ENCODE measurements at places on chromosomes 1 and 21.

DNA sequence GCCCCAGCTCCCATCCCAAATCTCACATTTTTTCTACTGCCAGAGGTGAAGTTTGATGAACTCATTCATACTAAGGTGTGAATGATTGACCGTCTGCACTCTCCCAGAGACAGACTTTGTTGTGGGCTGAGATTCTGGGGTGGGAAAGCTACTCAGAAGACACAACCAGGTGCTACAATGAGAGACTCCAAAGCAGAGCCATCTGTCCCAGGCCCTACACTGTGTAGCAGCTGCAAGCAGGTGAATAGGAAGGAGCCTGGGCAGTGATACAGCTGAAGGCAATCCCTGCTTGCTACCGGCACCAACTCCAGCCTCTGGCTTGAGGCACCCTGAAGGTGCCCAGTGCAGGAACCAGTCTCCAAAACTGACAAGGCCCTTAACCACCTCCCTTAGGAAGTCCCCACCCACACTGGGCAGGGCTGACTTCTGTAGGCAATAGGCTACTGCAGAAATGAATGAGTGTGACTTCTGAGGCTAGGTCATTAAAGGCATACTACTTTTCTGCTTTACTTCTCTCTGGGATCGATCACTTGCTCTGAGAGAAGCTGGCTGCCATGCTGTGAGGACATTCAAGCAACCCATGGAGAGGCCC lies 79.7 kb upstream of the RUNX3 start:
- no peak for DNase-seq

DNA sequence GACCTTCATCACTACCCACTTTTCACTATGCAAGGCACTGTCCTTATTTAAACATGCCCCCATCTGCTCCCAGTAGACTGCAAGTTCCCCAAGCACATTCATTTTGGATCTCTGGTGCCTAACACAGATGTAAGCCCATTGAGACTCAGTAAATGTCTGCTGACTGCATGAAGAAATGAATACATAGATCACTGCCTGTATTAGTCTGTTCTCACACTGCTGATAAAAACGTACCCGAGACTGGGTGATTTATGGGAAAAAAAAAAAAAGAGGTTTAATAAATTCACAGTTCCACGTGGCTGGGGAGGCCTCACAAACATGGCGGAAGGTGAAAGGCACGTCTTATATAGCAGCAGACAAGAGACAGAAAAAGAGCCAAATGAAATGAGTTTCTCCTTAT lies 204.9 kb downstream of the ATG4C start:
- no peak for DNase-seq

GRCh38 chr1:201436393-201436792 lies 14.9 kb upstream of the TNNI1 start:
- DNase-seq: no peak

- no peak for DNase-seq
Observed at GRCh38 chr1:8020032-8020431, 6.1 kb downstream of the ERRFI1 start.

GRCh38 chr1:237507005-237507404 lies 383.7 kb downstream of the ZP4 start:
- no peak for DNase-seq

DNA sequence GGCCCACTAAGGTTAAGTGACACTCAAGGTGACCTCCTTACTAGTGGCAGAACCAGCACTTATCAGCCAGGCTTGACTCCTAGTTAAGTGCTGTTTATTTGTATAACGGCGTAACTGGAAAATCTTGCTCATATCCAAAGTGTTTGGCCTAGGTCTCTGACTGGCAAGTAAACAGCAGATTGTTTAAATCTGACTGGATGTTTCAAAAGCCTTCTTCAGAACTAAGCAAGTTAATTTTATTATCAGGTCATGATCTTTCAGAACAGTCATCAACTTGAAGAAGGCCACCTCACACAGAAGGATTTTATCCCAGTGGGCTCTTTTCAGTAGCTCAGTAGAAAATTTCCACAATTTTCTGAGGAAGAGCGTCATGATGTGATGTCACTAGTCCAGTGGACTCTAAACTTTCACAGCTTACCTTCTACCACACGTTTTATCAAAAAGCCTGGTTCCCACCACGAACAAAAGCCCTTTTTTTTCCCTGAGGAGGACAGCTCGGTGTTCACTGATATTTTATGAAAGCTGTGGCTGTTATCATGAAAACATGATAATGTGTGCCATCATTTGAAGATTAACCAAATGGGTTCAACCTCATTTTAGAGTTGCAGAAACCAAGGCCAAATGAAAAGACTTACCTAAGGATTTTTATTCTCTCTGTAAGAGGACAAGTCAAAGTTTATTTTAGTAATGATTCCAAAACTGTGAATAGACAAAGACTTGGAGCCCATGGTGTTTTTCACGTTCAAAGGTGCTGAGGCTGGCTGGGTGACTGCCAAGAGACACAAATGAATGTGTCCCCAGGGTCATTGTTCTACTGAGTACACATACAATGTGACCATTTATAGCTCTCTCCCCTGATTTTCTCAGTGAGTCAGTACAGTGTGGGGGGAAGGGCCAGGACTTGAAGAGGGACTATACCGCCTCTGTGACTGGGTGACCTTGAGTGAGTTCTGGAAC lies 9.1 kb downstream of the SGIP1 start:
- DNase-seq: no peak

- DNase-seq: no peak
Observed at GRCh38 chr1:195663549-195664280, 944.5 kb downstream of the KCNT2 start.

DNA sequence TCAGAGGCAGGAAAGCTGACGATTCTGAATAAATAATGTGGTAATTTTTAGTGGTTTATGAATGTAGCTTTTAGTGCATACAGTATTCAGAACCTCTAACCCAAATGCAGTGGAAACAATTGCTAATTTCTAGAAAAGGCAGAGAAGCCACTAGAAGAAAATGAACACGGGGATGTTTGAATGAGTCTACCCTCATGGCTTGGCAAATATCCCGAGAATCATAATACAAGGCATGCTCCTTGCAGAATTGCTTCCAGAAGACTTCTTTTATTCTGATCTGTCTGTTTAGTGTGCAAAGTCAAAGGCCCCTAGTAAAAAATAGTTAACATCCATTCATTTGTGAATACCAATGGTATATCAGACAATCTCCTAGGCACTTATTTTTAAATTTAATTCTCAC lies 246.8 kb downstream of the LMO4 start:
- no peak for DNase-seq

DNA sequence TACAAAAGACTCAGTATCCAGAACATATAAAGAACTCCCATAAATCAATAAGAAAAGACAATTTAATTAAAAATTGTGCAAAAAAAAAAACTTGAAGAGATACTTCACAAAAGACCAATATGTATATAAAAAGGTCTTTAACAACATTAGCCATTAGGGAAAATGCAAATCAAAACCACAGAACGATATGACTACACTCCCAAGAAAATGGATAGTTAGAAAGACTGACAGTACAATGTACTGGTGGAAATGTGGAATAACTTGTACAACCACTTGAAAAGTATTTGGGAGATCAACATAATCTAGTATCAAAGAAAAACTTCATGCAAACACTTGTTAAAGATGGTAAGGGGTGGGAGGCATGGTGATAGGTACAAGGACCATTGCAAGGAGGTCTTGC lies 3.9 kb upstream of the CLCA1 start:
- DNase-seq: no peak

DNA sequence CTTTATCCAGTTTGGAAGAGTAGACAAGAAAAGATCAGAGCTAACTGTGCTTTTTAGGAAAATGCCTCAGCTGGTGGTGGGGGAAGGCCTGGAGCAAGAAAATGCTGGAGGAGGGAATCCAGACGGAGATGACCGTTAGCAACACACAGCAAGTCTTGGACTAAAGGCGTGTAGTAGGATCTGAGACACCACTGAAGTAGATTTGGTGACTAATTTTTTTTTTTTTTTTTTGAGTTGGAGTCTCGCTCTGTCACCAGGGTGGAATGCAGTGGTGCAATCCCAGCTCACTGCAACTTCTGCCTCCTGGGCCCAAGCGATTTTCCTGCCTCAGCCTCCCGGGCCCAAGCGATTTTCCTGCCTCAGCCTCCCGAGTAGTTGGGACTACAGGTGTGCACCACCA lies 41.2 kb downstream of the LPAR3 start:
- DNase-seq: no peak

DNA sequence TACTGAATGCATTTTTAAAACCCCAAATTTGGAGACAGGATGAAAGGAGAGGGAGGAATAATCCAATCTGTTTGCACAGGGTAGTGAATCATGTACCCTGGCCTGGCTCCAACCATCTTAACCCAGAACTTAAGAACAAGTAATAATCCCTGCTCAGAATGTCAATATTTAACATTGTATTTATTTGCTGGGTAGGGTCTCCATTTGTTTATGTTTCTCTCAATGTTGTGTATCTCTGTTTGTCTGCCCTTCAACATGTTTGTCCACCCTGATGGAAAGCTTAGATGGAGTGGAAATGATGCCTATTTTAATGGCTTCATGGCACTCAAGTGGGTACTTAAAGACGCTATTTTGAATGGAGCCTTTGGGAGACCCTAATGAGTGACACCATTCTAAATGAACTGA lies 54.4 kb upstream of the CDC42BPA start:
- no peak for DNase-seq

DNA sequence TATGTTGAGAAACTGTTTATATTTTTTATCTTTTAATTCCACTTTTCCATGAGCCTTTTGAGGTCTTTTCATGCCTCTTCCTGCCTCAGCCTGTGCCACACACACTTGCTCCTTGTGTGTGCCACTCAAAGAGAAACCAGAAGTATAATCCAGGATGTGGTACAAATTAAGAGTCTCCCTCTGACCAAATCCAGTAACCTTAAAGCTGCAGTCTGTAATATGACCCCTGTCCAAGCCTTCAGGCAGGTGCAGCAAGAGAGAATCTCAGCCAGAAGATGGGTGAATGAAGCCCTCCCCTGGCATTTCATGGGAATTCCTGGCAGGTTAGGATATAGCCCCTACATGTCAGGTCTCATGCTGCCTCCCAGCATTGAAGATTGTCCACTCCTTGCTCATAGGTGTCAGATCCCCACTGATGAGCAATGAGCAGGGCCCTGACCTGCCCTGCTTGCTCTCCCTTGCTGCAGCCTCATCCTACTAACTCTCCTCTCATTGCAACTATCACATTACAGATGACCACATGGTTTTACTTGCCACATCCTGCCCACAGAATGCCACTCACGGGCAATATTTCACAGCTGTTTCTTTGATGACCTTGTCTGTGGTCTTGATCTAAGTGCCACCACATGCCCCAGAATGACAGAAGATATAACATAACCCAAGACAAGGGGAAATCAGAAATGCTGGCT lies 169.3 kb downstream of the SEC16B start:
- DNase-seq: no peak

DNA sequence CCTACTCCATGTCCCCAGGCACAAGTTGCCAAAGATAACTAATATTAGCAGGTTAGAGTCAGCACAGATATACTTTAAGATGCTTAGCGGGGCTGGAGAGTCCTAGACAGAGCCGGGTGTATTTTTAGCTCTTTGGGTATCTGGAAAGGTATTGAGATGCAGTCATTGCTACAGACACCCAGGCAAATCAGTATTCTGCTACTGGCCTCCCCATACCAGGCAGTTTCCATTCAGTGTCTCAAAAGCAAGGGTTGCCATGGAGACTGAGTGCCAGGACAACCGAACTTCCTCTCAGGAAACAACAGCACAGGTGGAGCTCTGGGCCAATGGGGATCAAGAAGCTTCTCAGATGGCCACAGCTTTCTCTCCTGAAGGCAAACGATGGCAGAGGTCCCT lies 45.3 kb downstream of the KCNC4 start:
- no peak for DNase-seq

DNA sequence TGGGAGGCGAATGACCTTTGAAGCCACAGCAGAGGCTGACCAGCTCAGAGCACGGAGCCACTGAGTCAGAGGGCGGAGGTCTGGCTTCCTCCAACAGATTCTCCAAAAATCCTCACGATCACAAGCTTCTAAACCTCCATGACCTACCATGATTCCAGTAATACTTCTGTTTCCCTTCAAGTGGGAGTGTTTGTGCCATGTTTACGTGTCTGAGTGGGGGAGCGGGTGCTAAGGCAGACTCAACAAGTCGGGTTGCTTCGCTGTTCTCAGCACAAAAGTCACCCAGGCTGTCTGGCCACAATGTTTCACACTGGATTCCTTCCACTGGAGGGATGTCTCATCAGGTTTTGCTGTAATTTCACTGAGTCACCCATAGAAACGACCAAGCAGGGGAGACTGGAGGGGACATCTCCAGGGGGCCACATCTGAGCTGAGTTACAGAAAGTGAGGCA lies 86.2 kb downstream of the SLC66A1 start:
- DNase-seq: no peak

GRCh38 chr1:55257958-55258357 lies 42.8 kb upstream of the USP24 start:
- DNase-seq: no peak

DNA sequence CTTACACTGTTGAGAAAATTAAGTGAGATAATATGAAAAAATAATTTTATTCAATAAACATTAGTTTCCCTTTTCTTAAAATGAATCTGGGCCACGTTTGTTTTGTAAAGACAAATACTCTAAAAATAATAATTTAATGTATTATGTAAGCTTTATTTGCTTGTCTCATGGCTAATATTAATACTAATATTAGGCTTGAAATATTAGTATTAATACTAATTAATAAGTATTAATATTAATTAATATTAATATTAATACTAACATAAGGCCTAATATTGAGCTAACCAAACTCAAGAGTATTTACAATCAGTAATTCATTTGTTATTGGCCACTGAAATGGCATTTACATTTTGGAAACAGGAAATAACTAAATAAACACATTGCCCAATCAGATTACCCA lies 280.1 kb upstream of the ESRRG start:
- no peak for DNase-seq

- DNase-seq: no peak
Observed at GRCh38 chr21:35020436-35020835, 28.7 kb downstream of the RUNX1 start.

DNA sequence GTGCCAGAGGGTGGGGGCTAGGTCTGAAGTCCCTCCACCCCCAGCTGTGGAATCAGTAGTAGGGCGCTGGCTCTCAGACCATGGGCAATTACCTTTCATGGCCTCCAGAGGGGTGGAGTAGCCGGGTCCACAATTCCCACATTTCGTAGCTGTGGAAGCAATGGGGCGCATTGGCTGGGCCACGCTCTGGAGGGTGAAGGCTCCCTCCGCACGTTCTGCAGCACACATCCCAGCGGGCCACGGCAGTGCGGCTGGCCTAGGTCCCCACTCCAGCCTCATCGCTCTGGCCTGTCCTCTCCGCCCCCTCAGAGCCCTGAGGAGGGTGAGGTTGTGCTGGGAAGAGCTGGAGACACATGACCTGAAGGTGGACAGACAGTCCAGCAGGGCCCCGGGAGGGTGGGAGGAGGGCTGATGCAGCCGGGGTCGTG lies 2.9 kb downstream of the SELENBP1 start:
- no peak for DNase-seq

All from stimulated activated CD4-positive, alpha-beta T cell treated with anti-CD3 and anti-CD28 coated beads, Interleukin-15, amount 100 ng/mL, for 1 hour (primary cell).